A549 treated with RU486 at 1 μM for 4 hours (cell line): ENCODE measurements at places on chromosomes 2 and 18. TPM values are rescaled to one million over a fixed set of nuclear protein-coding genes. Genes with fewer than 3 reads are reported as not detected.

MFSD2B gene
- total RNA-seq = 0.28 to 0.56 TPM (median 0.36 TPM) in 5 replicates

CD8B2 gene
- total RNA-seq = not detected in 5 replicates

CYP27A1 gene
- 0.10 to 0.18 TPM (median 0.17 TPM) in 5 replicates for total RNA-seq

LYG2 gene
- 0.17 TPM in 1 of 5 replicates, not detected in the others for total RNA-seq

CRACDL gene
- total RNA-seq = 0.32 to 1.4 TPM (median 0.52 TPM) in 5 replicates

CCDC74B gene
- total RNA-seq = 5.4 to 7.8 TPM (median 6.5 TPM) in 5 replicates

GLI2 gene
- total RNA-seq = 18.4 to 27.2 TPM (median 19.6 TPM) in 5 replicates

YES1 gene
- 10.9 to 31.3 TPM (median 24.3 TPM) in 5 replicates for total RNA-seq

UGT1A6 gene
- total RNA-seq = 1.2 to 2.3 TPM (median 1.6 TPM) in 5 replicates

HTR2B gene
- total RNA-seq = 0.06 to 0.11 TPM (median 0.06 TPM) in 3 of 5 replicates, not detected in the others

TEKT4 gene
- total RNA-seq = not detected in 5 replicates

SIX3 gene
- 0.32 to 0.63 TPM (median 0.49 TPM) in 5 replicates for total RNA-seq

RSAD2 gene
- 0.16 to 0.67 TPM (median 0.26 TPM) in 5 replicates for total RNA-seq

LTBP1 gene
- total RNA-seq = 15.7 to 28.3 TPM (median 26.4 TPM) in 5 replicates

ARHGAP28 gene
- 0.05 to 0.48 TPM (median 0.08 TPM) in 3 of 5 replicates, not detected in the others for total RNA-seq

ZNF514 gene
- 4.6 to 7.2 TPM (median 6.2 TPM) in 5 replicates for total RNA-seq

EMILIN1 gene
- 0.33 to 0.69 TPM (median 0.57 TPM) in 5 replicates for total RNA-seq

REG1A gene
- total RNA-seq = not detected in 5 replicates

PKP4 gene
- 23.2 to 29.4 TPM (median 26.4 TPM) in 5 replicates for total RNA-seq

CAPN14 gene
- 0.03 to 0.07 TPM (median 0.05 TPM) in 3 of 5 replicates, not detected in the others for total RNA-seq

COLEC12 gene
- total RNA-seq = 0.02 to 0.05 TPM (median 0.05 TPM) in 3 of 5 replicates, not detected in the others

SH2D6 gene
- 0.46 to 1.6 TPM (median 0.55 TPM) in 5 replicates for total RNA-seq

CCDC74A gene
- total RNA-seq = 11.8 to 18.8 TPM (median 16.0 TPM) in 5 replicates

SP110 gene
- total RNA-seq = 6.2 to 8.0 TPM (median 6.7 TPM) in 5 replicates

ANKRD23 gene
- 1.2 to 2.0 TPM (median 1.8 TPM) in 5 replicates for total RNA-seq

LRRTM1 gene
- not detected in 5 replicates for total RNA-seq

TEX44 gene
- not detected in 5 replicates for total RNA-seq

ALPI gene
- not detected in 5 replicates for total RNA-seq

PLEKHH2 gene
- 0.73 to 1.1 TPM (median 1.1 TPM) in 5 replicates for total RNA-seq

NLRC4 gene
- not detected in 5 replicates for total RNA-seq

INO80B gene
- 52.7 to 58.3 TPM (median 55.9 TPM) in 5 replicates for total RNA-seq

DSC1 gene
- total RNA-seq = not detected in 5 replicates

TCF23 gene
- not detected in 5 replicates for total RNA-seq

RAD51AP2 gene
- total RNA-seq = not detected in 5 replicates

SERPINB5 gene
- 0.05 to 0.11 TPM (median 0.07 TPM) in 3 of 5 replicates, not detected in the others for total RNA-seq

CTLA4 gene
- not detected in 5 replicates for total RNA-seq

ZDBF2 gene
- 0.59 to 1.6 TPM (median 1.3 TPM) in 5 replicates for total RNA-seq

COL4A3 gene
- total RNA-seq = 0.33 to 1.1 TPM (median 0.67 TPM) in 5 replicates

MROH2A gene
- 0.18 to 0.31 TPM (median 0.24 TPM) in 4 of 5 replicates, not detected in the other for total RNA-seq

PLGLB1 gene
- 0.37 to 1.5 TPM (median 0.84 TPM) in 5 replicates for total RNA-seq

FOXD4L1 gene
- 0.21 to 0.58 TPM (median 0.28 TPM) in 5 replicates for total RNA-seq

DHRS9 gene
- 2.8 to 5.8 TPM (median 3.7 TPM) in 5 replicates for total RNA-seq

IL36A gene
- not detected in 5 replicates for total RNA-seq

CYP1B1 gene
- 6.3 to 9.8 TPM (median 8.5 TPM) in 5 replicates for total RNA-seq

EN1 gene
- total RNA-seq = 1.1 to 1.4 TPM (median 1.3 TPM) in 5 replicates

SLC38A11 gene
- total RNA-seq = not detected in 5 replicates

C2orf92 gene
- 0.37 to 1.1 TPM (median 0.47 TPM) in 5 replicates for total RNA-seq

KYNU gene
- 270 to 353 TPM (median 281 TPM) in 5 replicates for total RNA-seq

OLA1 gene
- total RNA-seq = 102 to 136 TPM (median 127 TPM) in 5 replicates

FAHD2A gene
- 25.5 to 33.0 TPM (median 30.8 TPM) in 5 replicates for total RNA-seq

MYL1 gene
- not detected in 5 replicates for total RNA-seq

ITPRIPL1 gene
- not detected in 5 replicates for total RNA-seq

IL1RN gene
- total RNA-seq = 0.14 to 0.42 TPM (median 0.25 TPM) in 4 of 5 replicates, not detected in the other
